Femur (tissue), 1 donor: ENCODE measurements at places on chromosomes 7 and 10.

- no peak for DNase-seq
Measured at GRCh38 chr7:99543081-99543671, 8.7 kb downstream of the FAM200A start.

DNA sequence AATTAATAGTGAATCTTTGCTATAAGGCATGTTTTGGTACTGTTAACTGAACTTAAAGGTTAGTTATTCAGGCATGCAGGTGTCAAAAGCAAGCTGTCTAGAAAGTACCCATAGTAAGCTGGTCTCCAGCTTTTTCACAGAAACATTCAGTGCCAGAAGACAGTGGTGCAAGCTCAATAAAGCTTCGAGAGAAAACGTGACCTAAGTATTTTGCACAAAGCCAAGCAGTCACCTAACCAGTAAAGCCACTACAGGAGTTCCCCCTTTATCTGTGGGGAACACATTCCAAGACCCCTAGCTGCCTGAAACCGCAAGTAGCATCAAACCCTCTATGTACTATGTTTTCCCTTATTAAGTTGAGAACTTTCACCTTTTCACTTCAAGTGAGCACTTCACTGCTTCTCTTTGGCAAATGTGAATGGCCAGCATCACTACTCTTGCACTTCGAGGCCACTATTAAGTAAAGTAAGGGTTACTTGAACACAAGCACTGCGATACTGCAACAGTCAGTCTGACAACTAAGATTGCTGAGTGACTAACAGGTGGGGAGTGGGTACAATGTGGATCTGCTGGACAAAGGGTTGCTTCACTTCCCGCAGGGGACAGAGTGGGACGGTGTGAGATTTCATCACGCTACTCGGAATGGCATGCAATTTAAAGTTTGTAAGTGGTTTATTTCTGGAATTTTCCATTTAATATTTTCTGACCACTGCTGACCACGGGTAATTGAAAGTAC, 253.8 kb upstream of the YAE1 start:
- no peak for DNase-seq

GRCh38 chr10:132106431-132106830, 40.7 kb downstream of the JAKMIP3 start:
- DNase-seq, result no peak

DNA sequence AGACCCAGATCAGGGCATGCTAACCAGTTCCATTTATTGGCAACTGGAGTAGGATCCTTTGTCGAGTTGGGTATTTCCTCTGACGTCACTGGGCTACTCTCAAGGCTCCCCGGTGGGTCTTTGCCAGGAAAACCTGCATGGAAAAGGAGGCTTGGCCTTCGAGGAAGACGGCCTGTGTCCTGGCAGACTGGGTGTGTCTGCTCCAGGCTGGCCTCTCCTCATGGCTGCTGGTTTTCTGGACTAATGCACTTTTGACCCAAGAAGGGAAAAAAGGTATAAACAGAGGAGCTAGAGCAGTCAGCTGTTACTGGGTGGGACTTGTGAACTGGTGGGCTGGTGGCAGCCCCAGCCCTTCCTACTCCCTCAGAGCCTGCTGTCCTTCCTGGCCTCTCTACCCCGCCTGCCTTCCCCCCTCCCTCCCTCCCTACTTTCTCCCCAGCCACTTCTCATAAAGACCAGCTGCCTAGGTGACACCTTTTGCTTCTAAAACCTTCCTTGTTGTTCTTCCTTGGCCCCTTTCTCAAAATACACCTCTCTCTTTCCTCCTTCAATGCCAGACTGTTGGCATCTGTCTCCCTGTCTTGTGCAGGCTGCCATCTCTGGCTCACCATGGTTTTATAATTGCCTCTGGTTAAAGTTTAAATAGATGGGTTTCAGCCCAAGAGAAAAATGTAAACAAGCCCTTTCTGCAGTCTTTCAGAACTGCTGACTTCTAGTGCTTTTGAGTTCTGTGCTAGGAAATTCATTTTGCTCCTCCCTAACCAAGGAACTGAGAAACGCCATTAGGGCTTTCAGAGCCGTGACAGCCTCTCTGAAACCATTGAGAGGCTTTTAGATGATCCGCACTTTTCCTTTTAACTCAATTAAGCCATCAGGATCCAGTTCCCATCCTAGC, 101.8 kb upstream of the MKLN1 start:
- DNase-seq, result peak; percentile 68

DNA sequence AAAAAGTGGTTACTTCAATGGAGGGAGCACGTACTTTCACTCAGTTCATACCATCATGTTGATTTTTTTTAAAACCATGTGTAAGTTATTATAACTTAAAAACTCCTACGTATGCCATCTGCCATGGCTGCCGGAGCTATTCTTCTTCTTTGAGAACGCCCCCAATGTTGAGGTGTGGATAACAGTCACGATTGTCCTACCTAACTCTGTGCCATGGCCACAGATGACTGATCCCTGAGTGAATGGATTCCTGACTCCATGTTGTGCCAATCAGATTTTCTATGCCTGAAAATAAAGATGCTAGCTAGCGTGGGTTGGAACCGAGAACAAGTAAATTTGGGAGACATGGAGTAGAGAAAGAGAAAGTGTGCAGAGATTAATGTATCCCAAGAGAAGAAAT, 5.3 kb downstream of the MCMBP start:
- no peak for DNase-seq

DNA sequence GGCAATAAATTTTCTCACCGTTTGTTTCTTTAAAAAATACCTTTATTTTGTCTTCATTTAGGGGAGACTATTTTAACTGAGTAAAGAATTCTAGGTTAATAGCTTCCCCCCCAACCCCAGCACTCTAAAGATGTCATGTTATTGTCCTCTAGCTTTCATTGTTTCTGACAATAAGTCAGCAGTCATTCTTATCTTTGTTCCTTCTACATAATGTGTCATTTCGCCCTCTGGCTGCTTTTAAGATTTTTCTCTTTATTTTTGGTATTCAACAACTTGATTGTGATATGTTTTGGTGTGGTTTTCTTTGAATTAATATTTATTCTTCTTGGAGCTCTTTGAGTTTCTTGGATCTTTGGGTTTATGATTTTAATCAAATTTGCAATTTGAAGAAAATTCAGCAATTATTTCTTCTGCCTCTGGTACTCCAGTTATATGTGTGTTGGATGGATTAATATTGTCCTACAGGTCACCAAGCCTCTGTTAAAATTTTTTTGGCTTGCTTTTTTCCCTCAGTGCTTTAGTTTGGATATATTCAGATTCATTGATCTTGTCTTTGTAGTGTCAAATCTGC, 64.6 kb upstream of the ELN start:
- DNase-seq, result no peak

DNA sequence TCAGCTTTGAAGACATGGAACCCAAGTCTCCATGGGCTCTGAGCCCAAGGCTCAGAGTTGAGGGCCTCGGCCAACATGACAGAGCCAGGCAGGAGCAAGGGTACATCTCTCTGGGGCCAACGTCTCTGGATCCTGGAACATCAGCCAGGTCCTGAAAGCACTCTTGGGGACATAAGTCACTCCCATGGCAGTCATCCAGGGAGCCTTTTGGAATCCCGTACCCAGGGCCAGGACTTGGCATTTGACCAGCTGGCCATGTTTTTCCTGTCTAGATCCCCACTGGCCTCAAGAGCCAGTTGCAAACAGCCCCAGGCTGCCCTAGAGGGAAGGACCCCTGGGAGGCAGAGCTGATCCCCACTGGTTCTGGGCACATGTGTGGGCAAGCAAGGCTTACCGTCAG, 4.3 kb upstream of the CXCL12 start:
- peak; percentile 40 for DNase-seq

GRCh38 chr10:119742947-119743648, 17.2 kb downstream of the INPP5F start:
- no peak for DNase-seq
